Memory B cell (primary cell): ENCODE measurements at places on chromosomes 3 and 15.

DNA sequence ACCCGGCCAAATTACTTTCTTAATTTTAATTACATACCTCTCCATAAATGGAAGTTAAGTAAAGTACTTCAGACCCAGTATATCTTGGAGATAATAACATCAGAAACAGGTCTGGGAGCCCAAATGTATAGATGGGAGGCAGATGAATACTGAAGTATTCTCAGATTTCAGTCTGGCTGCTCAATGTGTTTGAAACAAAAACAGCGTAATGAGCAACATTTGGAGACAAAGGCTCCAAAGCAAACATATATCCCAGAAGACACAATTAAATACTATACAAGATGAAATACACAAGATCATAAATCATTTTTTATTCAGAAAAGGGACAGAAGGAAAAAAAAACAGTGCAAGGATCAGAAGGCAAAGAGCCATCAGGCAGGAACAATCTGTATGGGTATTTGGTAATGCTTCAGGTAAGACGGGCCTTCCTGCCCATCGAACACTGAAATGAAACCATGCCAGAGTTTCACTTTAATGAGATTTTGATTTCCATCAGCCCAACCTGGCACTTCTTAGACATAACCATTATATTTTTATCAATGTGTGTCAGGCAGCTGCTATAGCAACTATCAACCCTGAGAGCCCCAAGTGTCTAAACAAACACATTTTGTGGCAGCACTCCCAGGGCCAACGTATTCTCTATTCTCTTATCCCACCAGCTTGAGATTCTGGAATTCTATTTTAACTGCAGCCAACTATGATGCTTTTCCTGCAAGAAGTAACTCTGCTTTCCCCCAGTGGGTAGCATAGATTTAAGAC, 210.8 kb downstream of the STT3B start:
- DNase-seq = no peak

- DNase-seq = peak; percentile 68
Measured at GRCh38 chr3:47522082-47522987, 8.8 kb upstream of the ELP6 start.

DNA sequence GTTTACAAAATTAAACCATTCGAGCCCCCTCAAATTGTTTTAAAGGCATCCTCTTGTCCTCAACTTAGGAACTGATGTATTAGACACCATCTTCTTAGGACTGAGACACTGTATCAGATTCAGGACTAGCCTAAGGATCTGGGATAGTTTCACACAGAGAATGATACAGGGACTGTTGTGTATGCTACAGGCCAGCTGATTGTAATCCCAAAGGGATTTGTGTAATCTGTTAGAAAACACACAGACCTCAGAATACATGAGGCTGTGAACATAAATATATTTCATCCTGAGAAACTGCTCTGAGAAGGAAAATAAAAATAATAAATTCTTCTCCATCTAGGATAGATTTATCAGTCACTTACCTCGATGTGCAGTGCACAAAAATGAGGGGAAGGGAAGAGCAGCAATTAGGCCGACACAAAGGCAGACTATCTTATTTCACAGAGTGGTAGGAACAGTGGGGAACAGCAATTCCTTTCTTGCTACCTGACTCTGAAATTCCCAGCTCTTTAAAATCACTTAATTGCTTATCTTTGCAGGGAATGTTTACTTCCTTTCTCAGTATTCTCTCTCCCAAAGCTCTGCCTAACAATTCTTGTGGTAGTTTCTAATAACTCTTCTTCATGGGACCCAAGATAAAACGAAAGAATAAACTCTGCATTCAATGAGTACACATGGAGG, 322.5 kb downstream of the MAGI1 start:
- no peak for DNase-seq

- DNase-seq = no peak
Measured at GRCh38 chr3:87437765-87438164, 161.4 kb upstream of the POU1F1 start.

- DNase-seq = no peak
Measured at GRCh38 chr3:11381141-11381540, 108.9 kb downstream of the ATG7 start.
